CD4-positive, alpha-beta T cell (primary cell): ENCODE measurements at places on chromosomes 5 and 9.

GRCh38 chr5:102624405-102624804 lies 125.6 kb upstream of the SLCO6A1 start:
- DNase-seq, result no peak

DNA sequence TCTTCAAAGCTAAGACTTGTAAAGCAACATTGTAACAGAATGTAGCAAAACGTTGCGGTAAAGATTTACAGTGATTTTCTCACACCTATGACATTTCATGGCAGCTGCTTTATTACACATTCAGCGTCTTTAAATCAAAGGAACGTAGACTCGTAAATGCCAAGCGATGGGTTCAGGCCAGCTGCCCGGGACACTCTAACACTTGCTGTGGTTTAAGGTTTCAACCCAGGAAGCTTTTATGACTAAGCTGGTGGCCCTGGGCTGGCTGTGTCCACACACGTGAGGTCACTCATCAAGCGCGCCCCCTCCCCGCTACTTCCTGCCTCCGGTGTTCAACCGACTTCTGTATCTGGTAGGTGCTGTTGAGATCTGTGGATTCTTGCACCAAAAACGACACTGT lies 2.5 kb downstream of the SLC6A18 start:
- no peak for DNase-seq

DNA sequence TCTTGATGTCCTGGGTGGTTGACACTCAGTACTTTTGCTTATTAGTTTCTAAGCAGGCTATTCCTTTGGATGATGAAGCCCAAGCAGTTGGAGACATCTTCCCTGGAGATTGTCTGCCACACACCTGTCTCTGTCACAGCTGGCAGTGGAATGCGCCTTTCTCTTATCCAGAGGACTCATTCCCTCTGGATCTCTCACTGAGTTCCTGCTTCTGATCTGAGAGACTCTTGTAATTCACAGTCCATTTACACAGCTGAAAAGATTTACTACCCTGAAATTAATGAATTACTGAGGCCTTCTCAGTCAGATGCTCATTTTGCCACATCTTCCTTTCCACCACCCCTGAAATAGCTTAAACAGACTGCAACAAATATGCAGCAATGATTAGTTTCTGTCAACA lies 15.9 kb downstream of the TAL2 start:
- no peak for DNase-seq

GRCh38 chr5:134556994-134557393 lies 31.5 kb downstream of the JADE2 start:
- no peak for DNase-seq

DNA sequence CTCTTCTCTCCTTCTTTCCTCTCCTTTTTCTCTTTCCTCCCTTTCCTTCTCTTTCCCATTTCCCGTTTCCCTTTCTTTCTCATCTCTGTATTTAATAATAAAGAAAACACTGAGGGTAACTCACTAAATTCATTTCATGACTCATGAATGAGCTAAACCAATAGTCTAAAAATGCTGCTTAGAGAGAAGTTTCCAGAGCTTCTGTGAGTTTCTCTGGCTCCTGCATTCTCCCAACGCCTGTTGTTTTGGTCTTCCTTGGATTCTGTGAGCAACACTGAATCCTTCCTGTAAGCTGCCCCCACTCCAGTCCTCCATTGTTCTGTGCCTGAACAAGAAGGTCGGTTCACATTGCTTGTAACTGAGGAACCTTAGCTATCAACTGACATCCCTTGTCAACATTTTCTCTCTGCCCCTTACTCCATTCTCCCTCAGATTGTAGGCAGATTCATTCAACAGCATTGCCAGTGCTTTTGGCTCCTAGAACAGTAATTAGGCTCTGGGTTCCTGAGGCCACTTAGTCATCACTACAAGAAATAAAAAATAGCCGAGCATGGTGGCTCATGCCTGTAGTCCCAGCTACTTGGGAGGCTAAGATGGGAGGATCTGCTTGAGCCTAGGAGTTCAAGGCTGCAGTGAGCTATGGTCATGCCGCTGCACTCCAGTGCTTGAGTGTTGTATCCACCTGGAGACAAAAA lies 237.7 kb upstream of the KLF4 start:
- no peak for DNase-seq

DNA sequence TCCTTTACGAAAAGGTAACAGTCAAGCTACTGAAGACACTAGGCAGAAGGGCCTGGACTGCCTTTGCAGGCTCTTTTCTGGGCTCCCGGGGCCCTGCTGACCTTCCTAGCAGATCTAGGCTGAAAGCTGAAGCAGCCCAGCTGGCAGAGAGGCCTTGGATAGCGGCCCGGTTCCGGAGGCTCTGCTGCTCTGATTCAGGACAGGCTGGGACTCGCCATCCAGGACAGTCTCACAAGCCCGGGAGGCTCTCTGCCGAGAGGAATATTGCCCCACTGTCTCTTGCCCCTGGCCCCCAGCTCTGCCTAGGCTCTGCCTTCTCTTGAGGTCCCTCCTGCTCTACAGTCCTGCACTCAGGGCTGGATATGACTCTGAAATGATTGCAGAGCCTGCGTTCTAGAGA lies 67.8 kb downstream of the PSD2 start:
- DNase-seq, result no peak

- no peak for DNase-seq
Measured at GRCh38 chr9:86990290-86990689, 43.0 kb upstream of the GAS1 start.

DNA sequence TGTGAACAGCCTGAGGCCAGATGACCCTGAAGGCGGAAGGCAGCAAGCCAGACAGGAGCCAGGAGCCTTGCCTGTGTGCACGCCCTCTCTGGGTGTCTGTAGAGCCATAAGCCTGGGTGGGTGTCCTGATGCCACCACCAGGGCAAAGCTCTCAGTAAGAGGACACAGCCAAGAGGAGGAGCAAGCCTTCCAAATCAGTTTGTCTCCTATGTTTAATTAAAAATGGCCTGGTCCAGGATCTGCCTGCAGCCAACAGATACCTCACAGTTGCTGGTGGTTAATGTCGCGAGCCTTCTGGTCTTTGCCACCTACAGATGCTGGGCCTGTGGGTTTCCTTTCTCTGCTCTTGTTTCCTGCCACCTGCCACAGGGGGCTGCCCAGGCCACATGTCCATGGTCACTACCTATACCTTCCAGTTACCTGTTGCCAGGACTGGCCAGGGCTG lies 56.9 kb downstream of the SYK start:
- no peak for DNase-seq

DNA sequence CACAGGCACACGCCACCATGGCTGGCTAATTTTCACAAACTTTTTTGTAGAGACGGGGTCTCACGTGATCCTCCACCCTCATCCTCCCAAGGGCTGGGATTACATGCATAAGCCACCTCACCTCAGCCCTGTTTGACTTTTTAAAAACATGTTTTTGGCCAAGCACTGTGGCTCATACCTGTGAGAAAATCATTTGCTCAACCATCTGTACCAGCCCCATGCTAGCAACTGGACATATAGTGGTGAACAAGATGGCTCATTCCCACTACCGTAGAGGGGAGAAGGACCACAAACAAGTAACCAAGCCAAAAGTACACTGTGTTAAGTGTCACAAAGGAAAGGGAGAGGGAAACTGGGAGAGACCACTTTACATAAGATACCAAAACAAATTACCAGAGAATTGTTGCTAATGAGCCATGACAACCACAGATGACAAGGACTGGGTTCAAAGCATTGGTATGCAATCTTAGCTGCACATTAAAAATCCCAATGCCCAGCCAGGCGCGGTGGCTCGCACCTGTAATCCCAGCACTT lies 19.2 kb downstream of the PPP2CA start:
- DNase-seq, result no peak

- DNase-seq, result no peak
Measured at GRCh38 chr9:113480612-113481011, 17.1 kb downstream of the RGS3 start.

- peak; percentile 30 for DNase-seq
Measured at GRCh38 chr9:111662576-111663300, 1.3 kb downstream of the GNG10 start.

DNA sequence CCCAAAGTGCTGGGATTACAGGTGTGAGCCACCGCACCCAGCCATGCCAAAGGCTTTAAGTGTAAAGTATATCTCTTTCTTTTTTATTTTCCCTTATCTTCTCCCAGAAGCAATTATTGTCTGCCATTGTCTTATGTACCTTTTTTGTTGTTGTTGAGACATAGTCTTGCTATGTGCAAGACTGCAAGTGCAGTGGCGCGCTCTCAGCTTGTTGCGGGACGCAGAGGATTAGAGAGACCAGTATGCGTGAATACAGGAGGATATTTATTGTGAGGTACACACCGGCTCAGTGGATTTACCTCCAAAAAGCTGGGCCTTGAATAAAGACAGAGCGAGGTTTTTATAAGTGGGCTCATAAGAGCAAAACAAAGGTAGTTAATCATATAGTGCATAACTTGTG lies 11.8 kb downstream of the TMEM38B start:
- DNase-seq, result no peak

DNA sequence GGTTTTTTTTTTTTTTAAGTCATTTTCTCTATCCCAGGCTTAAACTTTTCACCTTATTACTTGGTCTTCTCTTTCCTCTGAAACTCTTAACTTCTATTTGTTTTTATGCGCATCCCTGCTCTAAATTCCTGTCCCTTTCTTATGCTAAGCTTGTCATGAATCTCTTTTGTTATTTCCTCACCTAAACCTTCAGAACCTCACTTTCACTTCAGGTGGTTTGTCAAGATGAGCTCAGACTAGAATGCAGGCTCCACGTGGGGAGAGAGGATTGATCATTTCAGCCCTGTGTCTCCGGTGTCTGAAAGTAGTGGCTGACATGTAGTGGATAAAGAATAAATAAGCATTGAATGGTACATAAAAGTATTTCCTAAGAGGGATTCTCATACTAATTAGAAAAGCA lies 63.6 kb downstream of the ANXA1 start:
- DNase-seq, result no peak

- no peak for DNase-seq
Measured at GRCh38 chr5:145829708-145830361, 5.3 kb downstream of the PRELID2 start.

- DNase-seq, result no peak
Measured at GRCh38 chr5:52985306-52985705, 3.8 kb upstream of the ITGA2 start.

GRCh38 chr9:72932619-72933018 lies 20.2 kb downstream of the ALDH1A1 start:
- no peak for DNase-seq

DNA sequence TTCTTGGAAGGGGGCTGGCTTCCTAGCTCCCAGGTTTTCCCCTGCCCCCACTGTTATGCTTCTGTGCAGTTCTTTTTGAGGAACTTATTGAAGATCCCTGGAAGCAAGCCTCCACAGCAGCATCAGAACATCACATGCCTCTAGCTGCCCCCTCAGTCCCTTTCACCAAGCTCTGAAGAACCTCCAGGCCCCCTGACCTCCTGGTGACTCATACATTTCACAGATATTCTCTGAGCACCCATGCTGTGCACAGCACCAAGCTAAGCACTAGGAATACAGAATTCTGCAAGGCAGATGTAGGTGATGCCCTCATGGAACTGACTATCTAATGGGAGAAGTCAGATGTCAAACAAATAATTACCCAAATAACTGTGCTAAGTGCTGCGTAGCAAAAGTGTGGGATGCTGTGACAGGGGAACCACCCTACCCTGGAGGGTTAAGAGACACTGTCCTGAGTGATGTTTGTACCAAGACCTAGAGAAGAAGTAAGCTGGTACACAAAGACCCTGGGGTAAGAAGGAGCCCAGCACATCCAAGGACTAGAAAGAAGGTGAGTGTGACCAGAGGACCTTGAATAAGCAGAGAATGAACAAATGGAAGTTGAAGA lies 213.7 kb upstream of the NR4A3 start:
- no peak for DNase-seq

DNA sequence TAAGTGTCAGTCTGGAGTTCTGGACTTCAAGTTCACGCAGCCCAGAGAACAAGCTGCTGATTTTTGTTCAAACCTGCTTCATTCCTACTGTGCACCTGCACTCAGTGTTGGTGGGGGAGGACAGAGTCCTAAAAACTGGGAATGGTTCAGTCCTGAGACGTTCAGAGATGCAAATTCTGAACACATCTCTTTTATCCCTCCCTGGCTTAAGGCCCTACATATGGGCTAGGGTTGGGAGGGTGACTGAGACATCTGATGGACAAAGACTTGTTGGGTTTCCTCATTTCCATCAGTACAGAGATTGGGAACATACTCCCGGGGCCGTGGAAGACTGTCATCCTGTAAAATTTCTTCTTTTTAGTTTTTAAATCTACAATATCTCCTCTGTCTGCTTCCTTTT lies 83.0 kb upstream of the TTC23L start:
- DNase-seq, result no peak

GRCh38 chr5:10338686-10339057 lies 14.8 kb upstream of the MARCHF6 start:
- no peak for DNase-seq

GRCh38 chr5:150307617-150308426 lies 5.1 kb upstream of the ARSI start:
- no peak for DNase-seq

- no peak for DNase-seq
Measured at GRCh38 chr9:138121438-138122050, 244.0 kb downstream of the CACNA1B start.

DNA sequence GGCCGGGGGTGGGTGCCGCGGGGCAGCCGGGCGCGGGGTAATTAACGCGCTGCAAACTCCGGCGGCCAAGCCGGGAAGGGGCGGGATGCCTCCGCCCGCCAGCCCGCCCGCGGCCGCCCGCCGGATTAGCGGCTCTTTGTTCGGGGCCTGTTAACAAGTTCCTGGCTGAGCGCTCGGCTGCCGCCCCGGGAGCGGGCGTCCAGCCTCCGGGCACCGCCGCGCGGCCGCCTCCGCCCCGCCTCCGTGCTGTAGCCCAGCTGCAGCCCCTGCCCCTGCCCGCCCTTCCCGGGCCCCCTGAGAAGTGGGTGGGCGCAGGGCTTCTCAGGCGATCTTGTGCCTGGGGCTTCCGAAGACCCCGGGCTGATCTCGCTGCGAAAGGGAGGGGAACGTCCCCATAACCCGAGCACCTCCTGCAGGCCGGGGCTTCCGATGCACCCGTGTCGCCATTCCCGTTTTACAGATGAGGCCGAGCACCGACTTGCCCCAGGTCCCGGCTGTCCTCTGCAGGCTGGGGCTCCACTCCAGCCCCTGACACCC lies 7.5 kb downstream of the UNC5A start:
- no peak for DNase-seq

GRCh38 chr5:141889282-141889871 lies 11.2 kb upstream of the PCDH1 start:
- no peak for DNase-seq

GRCh38 chr5:138909734-138910133 lies 34.6 kb upstream of the LRRTM2 start:
- no peak for DNase-seq

- no peak for DNase-seq
Measured at GRCh38 chr9:109098960-109099308, 20.8 kb downstream of the TMEM245 start.
